ENCODE measurements at places on chromosomes 16 and 17.
A peak's percentile ranks its signal among the peaks of the same experiment; 100 is the strongest.

GRCh38 chr16:11303405-11304138 lies 22.4 kb upstream of the PRM1 start:
- no peak for ATAC-seq

DNA sequence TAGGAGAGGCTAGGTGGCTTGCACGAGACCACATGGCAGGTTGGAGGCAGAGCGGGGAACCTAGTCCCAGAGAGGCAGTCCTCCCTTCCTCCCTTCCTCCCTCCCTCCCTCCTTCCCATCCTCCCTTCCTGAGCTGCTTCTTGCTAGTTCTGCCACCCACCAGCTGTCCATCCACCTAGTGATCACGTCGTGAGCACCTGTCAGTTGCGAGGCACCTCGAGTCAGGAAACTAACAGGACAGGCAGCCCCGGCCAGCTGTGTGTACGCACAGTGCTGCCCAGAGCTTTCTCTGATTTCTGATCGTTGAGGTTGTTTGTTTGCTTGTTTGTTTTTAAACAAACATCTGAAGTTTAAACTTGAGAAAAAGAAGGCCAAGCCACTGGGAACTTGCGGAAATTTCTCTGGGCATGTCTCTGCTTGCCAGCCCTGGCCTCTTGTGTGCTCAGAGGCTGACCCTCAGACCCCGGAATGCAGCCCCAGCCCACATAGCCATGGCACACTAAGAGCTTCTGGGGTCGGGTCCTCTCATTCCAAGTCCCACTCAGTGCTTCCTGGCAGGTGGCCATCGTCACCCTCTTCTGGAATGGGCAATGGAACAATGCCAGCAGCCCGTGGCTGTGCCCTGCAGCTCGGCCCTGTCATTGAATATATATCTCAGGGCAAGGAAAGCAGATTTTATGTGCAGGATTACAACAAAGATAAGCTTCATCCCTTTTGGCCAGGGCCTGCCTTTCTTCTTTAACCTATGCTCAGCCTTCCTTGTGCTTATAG lies 174.0 kb downstream of the KATNIP start:
- ATAC-seq = no peak

DNA sequence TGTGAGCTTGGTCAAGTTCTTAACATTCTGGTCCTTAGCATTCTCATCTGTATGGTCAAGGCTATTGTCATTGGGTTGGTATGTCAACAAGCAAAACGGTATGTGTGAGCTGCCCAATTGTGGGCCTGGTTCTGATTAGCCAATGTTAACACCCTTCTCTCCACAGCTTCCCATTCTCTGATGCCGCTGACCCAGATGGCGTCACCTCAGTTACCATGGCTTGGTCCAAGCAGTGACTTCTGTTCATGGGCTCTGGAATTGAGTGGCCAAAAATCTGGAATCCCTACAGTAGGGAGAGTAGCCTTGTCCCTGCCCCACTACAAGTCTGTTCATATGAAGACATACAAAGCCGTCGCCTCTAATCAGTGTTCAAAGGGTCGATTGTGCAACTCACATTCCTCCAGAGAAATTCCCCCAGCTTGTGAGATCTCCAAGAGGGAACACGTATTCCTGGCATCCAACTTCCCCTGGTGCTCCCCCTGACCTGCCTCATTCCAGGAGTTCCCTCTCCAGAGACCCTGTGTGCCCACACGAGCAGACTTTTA lies 15.8 kb downstream of the TMEM98 start:
- ATAC-seq = peak; percentile 93

GRCh38 chr16:4052801-4053293 lies 63.4 kb downstream of the ADCY9 start:
- peak; percentile 67 for ATAC-seq

- no peak for ATAC-seq
Observed at GRCh38 chr16:56513972-56514371, 5.9 kb downstream of the BBS2 start.

DNA sequence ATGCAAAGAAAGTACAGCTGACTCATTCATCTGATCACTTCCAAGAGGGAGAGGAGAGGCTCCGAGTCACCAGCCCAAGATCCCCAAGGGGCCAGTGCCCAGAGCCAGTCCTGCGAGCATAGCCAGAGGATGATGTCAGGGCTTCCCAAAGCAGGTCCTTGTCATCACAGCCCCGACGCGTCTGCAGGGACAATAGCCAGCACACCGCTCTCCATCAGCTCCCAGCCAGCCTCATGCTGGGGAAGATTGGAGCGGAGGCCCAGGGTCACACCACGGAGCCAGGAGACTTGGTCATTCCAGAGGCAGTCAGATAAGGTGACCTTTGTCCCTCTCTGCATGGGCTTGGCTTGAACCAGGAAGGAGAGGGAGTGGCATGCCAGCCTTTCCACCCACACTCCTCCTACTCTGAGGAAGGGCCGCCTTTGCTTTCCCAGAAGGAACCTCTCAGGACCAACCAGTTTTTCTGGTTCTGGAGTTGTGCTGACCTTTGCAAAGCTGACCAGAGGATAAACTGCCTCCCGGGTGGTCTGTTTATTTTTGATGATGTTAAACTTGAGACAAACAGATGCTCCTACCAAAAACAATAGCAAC lies 58.3 kb upstream of the ARHGAP44 start:
- ATAC-seq = peak; percentile 100
